ENCODE measurements at places on chromosomes 2 and 18.
A peak's percentile ranks its signal among the peaks of the same experiment; 100 is the strongest.

- DNase-seq, result no peak
Measured at GRCh38 chr2:109260116-109260855, 131.3 kb downstream of the SH3RF3 start.

DNA sequence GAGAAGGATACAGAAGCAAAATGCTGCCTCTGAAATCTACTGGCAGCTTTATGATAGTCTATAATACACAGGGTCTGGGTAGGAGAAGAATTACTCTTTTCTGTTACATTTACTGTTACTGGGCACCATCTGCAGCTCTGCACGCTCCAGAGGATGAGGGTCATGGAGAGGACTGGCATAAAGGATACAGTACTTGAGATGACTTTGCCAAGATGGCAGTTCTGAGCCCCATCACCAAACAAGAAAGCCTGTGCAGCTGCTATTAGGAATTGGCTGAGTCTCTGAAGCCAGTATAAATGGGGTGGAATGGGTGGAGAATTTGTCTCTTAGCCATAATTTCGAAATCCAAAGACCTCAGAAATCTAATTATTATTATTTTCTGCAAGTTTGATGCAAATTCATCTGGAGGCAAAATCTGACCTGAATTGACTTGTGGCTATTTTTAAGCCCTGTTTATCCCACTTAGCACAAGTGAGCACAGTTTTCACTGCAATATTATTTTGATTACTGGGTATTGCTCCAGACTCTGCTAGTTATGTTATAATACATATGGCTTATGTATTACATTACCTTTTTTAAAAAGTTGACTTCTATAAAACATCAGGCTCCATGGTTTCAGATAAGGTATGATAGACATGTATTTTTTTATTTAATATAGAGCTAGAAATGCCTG is 579.5 kb downstream of the MBD2 start:
- no peak for DNase-seq

DNA sequence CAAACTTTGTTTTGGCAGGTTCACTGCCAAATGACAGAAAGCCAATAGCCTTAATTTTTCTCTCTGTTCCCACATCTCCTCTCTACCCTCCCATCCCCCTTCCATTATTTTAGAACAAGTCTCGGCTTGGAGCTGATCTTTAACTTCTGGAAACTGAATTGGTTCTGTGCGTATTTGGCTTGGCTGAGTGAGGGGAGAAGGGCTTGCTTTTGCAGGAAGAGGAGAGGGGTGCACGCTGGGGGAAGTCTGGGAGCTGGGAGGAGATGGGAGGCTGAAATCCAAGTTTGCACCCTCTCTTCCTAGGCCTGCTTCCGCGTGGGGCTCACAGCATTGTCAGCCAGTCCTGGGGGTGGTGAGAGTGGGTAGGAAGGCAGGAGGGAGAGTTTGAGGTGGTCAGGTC is 176.1 kb upstream of the SPRED2 start:
- no peak for DNase-seq

GRCh38 chr18:60110836-60111235 is 211.0 kb downstream of the PMAIP1 start:
- DNase-seq, result no peak

DNA sequence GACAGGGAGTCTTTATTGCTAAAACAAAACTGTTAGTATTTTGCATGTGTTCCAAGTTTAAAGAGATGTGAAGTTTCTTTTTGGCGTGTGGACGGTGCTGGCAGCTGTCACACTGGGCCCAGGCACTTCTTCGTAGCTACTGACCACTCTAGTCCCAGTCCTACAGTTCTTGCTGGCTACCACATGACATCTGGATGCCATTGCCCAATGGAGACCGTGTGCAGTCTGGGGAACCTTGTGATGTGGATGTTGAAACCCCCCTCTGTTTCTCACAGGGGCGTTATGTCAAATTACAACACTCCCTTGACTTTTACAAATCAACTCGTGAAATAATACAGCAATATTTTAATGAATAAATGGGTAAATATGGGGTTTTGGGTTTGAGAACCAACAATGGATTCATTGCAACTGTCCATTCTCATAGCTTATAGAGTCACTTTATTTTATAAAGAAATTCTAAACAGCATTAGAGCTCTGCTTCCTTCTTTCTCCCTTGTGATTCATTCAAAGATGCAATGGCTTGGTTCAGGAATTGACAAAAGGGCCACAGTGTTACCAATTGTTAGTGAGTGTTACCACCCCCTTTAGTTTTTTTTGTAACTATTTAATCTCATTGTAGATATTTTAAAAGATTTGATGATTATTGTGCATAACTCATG is 1.2 kb downstream of the GPD2 start:
- no peak for DNase-seq

DNA sequence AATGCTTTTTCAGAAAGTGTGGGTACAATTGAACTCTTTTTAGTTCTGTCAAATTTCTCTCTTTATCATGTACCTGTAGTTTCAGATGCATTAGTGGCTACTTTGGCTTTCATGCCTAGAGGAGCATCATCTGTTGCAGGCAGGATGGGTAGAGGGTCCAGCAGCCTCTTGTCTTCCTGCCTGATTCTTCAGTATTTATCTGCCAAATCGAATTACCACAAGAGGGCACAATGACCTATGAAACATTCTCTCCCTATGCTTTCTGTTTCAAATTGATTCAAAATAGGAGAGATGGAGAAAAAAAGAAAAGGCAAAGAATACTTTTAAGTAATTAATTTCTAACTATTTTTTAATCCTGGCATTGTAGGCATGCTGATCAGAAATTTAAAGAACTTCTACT is 477.2 kb downstream of the TRIB2 start:
- DNase-seq, result no peak

DNA sequence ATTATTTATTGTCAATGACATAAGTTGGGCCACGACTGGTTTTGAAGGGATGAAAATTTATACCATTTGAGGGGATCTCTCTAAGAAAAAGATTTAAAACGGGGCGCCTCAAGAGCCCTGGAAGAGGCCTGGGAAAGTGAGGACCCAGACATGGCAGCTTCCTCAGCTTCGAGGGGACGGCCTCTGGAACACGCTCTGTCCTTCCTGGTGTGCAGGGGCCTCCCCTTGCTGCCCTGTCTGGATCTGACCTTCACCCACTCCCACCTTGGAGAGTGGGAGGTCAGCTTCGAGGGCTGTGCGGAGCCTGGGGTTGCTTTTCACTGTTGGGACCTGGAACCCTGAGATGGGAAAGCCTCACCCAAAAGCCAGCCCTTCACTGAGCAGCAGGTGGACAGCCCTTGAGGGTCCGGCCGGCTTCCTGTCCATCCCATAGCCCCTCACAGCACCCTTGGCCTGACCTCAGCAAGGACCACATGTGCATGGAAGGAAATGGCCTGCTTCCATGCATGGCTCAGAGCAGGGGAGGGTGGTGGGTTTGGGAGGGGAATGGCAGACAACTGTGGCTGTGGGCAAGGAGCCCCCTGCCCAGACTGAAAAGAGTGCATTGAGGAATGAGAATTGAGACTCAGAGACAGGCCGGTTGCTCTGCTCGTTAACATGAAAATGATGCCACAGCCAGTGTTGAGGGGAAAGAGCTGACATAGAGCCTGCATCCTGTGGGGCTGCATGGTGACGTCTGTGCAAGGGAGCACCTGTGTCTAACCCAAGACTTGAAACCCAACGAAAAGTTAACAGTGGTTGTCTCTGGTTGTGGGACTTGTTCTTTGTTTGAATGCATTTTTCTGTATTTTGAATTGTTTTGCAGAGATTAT is 16.3 kb downstream of the FBLN7 start:
- DNase-seq, result peak; percentile 47

DNA sequence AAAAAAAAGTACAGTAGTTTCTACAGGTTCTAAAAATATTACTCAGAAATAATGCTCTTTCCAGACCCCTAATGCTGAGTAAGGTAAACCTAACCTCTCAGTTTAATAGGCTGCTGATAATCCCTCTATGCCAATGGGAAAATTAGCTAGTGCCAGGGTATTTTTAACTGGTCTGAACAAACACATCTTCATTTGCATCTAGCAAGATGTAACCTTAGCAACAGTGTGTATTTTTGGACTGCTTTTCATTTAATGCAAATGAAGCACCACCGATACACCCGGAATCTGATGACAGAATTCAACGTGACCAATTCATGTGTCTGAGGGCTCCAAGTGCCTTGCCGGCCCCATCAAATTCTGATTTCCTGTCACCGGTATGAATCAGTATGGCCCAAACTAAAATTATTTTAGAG is 47.4 kb upstream of the CYRIA start:
- no peak for DNase-seq

DNA sequence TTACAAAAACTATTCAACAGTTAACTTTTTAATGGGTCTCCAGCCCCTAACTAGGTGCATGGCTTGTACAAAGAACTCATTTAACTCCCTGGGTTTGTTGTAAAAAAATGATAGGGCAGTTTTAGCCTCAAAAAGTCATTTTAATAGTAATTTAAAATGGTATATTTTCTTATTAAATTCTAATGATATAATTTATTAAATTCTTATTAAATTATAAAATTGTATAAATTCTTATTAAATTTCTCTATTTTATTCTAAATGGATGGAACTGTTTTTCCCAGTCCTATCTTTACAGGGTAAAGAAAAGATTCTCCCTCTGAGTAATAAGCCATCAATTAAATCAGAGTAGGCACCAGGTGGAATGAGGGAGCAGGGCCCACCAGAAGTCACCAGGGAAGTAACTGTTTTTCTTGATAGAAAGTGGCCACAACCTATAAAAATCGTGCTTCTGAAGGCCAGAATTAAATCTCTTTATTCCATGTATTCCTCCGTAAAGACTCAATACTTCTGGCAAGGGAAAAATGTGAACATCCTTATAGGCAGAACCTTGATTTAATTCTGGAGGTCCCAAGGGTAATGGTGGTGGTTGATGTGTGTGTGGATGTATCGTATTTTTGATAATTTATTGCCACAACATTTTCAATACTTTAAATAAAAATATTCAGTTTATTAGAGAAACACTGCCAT is 814 bp downstream of the FKBP7 start:
- no peak for DNase-seq

- no peak for DNase-seq
Measured at GRCh38 chr2:224958873-224959272, 83.4 kb downstream of the DOCK10 start.

DNA sequence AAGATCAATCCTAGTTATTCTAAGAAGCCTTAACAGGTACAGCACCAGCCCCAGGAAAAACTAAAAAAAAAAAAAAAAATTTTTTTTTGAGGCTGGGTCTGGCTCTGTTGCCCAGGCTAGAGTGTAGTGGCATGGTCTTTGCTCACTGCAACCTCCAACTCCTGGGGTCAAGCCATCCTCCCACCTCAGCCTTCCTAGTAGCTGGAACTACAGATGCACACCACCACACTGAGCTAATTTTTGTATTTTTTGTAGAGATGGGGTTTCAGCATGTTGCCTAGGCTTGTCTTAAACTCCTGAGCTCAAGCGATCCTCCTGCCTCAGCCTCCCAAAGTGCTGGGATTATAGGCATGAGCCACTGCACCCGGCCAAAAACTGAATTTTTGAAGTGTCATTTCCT is 10.3 kb upstream of the ALPK2 start:
- DNase-seq, result no peak

DNA sequence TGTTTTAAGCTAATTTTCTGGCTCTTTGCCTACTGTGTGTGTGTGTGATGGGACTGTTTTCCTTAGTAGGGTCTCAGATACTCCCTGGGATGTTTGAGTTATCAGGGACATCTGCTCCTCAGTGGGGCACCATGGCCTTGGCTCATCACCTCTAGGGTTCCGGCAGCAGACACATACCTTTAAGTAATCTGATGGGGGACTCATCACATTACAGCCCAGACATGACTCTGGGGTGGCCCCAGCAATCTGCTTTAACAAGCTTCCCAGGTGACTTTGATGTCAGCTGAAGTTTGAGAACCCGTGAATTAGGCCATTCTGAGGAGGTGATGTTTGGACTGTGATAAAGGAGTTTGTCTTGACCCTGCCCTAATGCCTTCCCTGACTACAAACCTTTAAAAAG is 38.8 kb downstream of the DDX18 start:
- no peak for DNase-seq

GRCh38 chr2:23363268-23363667 is 21.7 kb upstream of the KLHL29 start:
- DNase-seq, result no peak

GRCh38 chr18:61992923-61993322 is 100.1 kb upstream of the RNF152 start:
- DNase-seq, result no peak

- DNase-seq, result no peak
Measured at GRCh38 chr2:193929131-193929530, 1727.9 kb upstream of the SLC39A10 start.

DNA sequence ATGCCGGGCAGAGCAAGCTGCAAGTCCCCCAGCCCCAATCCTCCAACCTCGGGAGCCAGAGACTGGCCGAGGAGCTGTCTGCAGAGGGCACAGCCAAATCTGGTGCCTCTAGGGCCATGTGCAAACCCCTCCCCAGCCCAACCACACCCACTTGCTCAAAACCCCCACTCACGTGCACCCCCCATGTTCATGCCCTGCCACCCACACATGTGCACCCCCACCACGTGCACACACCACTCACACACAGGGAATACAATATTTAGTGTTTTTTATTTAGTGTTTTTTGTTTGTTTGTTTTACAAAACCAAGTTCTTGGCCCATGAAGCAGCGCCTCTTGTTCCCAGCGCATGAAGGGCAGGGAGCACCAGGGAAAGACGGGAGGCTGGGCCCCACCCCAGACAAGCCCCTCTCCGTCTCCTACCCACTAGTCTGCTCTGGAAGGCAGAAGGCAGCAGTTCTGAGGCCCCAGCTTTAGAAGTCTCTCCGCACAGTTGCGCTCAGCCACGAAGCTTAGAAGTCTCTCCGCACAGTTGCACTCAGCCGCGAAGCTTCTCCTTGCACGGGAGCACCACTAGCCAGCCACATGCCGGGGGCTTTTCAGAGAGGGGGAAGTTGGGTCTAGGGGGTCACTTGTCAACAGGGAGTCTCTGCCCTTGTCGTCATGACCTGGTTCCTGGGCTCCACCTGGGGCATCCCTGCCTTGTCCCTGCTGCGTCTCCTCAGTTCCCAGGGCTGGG is 276.1 kb upstream of the HDAC4 start:
- DNase-seq, result no peak

GRCh38 chr2:20624884-20625485 is 25.9 kb downstream of the HS1BP3 start:
- DNase-seq, result no peak

DNA sequence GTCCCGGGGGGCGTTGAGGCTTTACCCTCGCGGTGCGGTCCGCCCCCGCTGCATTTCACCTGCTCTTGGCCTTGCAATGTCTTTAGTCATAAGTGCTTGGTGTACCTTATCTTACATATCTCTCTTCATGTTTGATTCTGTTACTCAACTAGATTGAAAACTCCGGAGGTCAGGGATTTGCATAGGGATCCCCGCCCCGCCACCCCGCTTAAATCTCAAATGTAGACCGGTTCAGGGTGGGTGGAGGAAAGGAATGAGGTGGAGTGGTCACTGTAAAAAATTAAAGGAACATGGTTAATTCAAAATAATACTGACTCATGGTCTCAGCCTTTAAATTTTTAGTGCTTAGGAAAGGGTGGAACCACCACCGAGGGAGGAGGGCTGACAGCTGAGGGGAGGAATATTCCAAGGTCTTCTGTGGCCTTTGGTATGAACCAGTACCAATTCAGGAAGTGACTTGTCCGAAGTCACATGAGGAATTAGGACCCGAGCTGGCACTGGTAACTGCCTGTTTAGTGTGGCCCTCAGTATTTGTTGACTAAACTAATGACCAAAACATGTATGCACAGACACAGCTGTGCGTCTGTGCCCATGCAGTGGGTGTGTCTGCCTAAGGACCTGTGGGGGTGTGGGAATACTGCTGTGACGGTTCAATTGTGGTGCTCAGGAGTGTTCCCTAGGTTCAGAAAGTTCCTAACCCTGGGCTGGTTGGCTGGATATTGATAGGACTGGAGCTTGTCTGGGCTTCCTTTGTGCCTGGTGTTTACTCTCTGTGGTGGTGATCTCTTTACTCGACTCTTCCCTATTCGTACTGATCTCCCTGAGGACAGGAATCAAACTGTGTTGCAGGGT is 1.0 kb downstream of the PLEKHB2 start:
- DNase-seq, result peak; percentile 30
